ENCODE measurements at places on chromosomes 12 and 14.

DNA sequence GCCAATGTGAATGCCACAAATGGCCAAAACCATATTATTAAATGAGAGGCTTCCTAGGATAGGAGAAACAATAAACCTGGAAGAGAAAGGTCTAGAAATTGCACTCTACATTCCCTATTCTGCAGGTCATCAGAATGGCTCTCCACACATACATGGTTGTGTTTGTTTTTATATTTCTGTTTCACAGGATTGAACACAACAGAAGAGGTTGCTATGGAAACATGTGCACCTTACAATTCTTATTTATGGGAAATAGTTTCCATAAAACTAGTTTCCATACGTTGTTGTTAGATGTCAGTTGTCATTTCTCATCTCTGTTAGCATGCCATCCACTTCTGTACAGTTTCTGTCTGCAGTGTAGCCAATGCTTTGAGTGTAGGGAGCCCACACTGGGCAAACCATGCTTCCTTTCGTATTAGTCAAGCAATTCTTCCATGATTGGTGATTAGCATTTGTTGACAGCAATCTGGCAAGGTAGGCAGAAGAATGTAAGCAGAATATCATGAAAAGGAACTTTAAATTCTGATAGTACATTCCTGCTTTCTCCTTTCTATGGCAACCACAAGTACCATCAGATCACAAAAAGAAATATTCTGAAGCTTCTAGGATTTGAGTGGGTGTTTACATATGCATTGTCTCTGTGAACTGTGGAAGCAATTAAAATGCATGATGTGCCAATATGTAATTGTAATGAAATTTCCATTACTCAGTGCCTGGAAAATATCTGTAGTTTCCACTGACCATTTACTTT is 141.6 kb upstream of the AVPR1A start:
- no peak for DNase-seq

DNA sequence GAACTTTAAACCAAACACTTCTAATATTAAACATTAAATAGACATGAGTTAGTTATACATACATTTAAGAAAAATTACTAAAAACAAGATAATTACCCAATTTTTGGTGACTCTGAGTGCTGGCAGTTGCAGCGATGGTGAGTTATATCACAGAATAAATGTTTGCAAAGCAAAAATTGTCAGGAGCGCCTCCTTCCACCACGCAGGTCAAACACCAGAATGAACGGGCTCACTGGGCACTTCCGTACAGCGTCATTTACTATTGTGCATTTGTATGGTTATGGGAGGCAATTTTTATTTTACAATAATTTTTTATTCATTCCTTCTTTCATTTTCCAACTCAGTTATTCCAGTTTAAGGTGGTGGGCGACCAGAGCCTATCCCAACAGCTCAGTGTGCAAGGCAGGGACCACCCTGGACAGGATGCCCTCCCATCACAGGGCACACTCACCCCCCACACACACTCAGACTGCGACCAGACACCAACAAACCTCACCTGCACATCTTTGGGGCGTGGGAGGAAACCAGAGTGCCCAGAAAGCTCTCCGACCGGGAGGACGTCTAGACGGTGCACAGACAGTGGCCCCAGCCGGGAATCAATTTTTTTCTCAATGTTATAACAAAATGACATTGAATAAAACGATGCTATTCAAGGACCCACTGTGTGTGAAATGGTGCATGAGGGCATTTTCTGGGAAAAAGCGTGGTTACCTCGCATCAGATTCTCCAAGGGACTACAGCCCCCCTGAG is 67.2 kb downstream of the TESC start:
- DNase-seq = no peak

- DNase-seq = no peak
Observed at GRCh38 chr12:38137287-38137686, 179.3 kb upstream of the ALG10B start.

GRCh38 chr12:80617733-80618132 is 89.7 kb upstream of the MYF6 start:
- no peak for DNase-seq

GRCh38 chr14:99384450-99385417 is 95.9 kb downstream of the SETD3 start:
- no peak for DNase-seq

- DNase-seq = no peak
Observed at GRCh38 chr12:110933326-110933974, 13.1 kb upstream of the MYL2 start.

GRCh38 chr12:117330441-117331113 is 30.8 kb downstream of the NOS1 start:
- DNase-seq = no peak

GRCh38 chr12:700016-700415 is 36.8 kb upstream of the NINJ2 start:
- no peak for DNase-seq

DNA sequence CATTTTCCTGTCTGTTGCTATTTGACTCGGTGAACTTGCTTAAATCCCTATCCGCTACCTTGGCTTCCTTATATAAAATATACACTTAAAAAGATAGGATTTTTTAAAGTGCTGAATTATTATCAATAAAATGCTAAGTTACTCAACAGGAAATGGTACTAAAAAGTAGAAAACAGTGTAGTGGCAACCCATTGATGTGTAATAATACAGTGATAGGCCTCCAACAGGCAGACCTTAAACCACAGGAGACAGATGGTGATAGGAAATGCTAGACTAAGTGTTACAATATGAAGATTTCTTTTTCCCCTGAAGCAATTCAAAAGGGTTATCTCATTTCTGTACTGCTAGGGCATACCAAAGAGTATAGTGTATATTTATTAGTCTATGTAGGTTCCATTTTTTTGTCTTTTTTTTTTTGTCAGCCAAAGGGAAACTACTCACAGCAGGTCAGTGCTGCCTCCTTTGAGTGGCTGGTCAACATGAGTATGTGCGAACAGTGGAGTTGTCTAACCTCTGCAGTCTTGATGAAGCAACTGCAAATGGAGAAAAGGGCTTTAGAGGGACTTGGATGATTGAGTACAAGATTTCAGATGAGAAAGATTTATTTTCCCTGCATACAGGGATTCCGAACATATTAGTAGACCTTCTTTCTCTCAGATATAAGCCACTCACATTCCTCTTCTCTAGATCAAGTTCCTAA is 183.8 kb downstream of the ACSS3 start:
- DNase-seq = no peak

GRCh38 chr12:21526721-21527345 is 737 bp downstream of the SPX start:
- no peak for DNase-seq

All from activated gamma-delta T cell (primary cell).